ENCODE measurements at places on chromosomes 13 and 19.
A peak's percentile ranks its signal among the peaks of the same experiment; 100 is the strongest.

DNA sequence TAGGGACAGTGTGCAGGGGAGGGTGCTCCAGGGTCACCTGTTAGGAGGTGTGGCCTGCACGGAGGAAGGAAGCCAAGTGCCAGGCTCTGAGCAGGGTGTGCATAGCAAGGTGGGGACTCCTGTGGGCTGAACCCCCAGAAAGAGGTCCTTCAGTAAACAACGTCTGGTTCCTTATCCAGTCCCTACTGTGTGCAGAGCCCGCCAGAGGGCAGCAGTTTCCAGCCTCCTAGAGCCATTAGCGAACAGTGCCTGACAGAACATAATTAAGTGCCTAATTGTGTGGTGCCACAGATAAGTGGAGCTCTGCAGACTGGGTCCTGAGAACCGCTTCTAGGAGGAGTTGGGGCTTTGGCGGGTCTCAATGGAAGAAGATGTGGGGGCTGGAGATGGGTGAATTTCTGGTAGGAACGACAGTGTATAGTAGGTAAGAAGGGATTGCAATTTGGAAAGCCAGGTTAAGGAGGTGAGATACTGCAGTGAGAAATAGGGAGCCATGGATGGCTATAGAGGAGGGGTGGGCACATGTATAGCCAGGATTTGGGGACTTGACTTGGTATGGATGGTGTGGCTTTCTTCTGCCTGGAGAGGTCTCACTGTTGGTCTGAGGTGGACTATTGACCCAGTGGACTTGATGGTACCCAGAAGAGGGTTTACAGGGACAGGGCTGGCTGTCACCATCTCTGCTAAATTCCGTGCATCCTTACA, 323.1 kb downstream of the ZNF536 start:
- no peak for DNase-seq

DNA sequence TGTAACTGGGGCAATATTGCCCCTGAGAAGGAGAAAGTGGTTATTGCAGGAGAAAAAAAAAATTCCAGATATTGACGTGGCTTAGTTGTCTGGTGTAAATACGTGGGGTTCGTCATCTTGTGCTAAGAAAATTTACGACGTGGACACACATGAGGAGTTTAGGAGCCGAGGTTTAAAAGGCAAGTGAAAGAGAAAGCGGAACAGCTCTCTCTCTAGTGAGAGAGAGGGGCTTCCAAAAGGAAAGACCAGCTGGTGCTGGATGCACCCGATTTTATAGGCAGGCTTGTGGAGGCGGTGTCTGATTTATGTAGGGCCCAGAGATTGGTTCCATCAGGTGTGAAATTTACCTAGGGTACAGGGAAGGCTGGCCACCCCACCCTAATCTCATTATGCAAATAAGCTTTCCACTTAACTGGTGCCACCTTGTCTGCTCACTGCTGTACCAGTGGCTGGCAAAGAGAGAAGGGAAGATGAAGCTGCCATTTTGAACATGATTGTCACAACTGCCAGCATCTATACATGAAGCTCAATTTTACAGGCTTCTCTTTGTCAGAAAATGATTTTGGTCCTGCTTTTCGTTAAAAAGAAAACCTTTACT, 845.1 kb downstream of the DACH1 start:
- no peak for DNase-seq

DNA sequence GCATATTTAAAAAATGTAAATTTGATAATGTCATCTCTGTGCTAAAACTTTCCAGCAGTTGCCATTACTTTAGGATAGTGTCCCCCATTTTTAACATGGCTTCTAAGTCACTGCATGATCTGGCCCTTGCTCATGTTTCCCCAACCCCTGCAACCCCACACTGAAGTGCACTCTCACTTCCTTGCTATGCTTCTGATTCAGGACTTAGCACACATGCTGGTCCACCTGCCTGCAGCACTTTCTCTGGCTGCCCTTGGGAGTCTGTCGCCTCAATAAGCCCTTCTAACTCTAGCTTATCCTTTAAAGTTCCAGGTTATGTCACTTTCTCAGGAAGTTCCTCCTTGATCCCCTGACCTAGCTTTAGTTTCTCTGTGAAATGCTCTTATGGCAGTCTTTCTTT, 241.0 kb downstream of the POSTN start:
- DNase-seq, result no peak

- no peak for DNase-seq
Observed at GRCh38 chr13:41162151-41162550, 29.5 kb upstream of the KBTBD6 start.

- no peak for DNase-seq
Observed at GRCh38 chr13:59776924-59777690, 386.6 kb downstream of the DIAPH3 start.

DNA sequence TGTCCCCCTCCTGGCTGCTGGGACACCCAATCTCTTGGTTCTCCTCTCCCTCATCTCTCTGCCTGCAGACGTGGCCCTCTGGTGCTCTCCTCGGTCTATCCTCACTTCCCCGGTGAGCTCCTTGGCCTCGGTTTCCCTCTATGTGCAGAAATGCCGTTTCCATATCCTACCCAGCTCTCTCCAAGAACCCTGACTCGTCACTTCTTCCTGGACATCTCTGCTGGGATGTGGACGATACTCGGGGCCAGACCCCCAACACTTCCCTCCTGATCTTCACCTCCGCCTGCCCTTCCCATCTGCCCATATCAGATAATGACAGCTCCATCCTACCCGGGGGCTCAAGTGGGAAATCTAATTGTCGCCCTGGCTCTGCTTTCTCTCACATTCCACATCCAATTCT, 7.9 kb downstream of the AP2S1 start:
- no peak for DNase-seq

DNA sequence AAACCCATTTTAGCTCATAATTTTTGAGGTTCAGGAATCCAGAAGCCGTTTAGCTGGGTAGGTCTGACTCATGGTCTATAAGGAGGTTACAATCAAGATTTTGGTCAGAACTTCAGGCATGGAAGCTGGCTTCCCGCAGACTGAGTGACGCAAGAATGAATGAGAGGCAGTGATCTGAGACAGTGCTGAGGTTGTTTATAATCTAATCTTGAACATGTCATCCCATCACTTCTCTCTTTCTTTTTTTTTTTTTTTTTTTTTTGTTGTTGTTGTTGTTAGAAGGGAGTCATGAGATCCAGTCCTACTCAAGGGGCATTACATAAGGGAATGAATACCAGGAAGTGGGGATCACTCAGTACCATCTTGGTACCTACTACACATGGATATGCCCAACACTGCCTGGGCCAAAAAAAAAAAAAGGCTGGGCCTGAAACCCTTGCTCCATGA, 217.4 kb downstream of the DLEU7 start:
- DNase-seq, result no peak

- DNase-seq, result no peak
Observed at GRCh38 chr19:3851254-3852176, 17.3 kb downstream of the ZFR2 start.

DNA sequence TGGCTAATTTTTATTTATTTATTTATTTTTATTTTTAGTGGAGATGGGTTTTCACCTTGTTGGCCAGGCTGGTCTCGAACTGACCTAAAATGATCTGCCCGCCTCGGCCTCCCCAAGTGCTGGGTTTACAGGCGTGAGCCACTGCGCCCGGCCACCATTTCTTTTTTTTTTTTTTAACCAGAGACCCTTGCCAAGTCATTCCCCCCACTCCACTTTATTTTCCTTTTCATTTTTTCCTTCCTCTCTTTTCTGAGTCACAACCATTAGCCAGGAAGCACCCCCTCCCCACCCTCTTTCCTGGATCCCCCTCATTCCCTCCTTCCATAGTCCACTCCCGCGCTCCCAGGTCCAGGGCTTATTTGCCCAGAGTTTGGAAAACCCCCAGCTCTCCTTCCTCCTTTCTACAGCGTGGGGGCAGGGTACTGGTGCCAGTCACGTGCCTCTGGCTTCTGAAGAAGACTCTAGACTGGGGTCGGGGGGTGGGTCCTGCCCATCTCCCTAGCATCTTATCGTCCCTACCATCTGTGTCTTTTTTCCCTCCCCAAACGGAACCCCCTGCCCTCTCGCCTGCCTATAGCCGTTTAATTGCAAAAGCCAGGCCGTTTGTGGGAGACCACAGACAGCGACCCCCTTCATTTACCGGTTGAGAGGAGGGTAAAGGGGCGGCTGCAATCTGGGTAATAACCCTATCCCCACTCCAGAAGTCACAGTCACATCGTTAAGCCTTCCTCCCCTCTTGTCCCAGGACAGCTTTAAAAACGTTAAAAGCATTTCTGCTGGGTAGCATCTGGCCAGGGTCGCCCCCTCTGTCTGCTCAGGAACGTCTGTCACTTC, 1.1 kb upstream of the CALR start:
- DNase-seq, result no peak

GRCh38 chr19:45152504-45153338, 8.1 kb downstream of the NKPD1 start:
- no peak for DNase-seq

- no peak for DNase-seq
Observed at GRCh38 chr19:29371251-29372090, 154.3 kb upstream of the VSTM2B start.

- DNase-seq, result no peak
Observed at GRCh38 chr19:43441716-43442115, 23.7 kb downstream of the LYPD3 start.

GRCh38 chr19:18756896-18757295, 34.2 kb downstream of the COMP start:
- DNase-seq, result no peak

GRCh38 chr19:39506944-39507714, 7.8 kb upstream of the SELENOV start:
- peak; percentile 23 for DNase-seq

- DNase-seq, result no peak
Observed at GRCh38 chr13:65889368-65889767, 1340.8 kb downstream of the PCDH9 start.

- DNase-seq, result no peak
Observed at GRCh38 chr19:28884786-28885476, 328.0 kb downstream of the UQCRFS1 start.

GRCh38 chr13:30898678-30899241, 7.3 kb upstream of the MEDAG start:
- no peak for DNase-seq

- no peak for DNase-seq
Observed at GRCh38 chr19:5394551-5395505, 54.2 kb upstream of the PTPRS start.

- DNase-seq, result no peak
Observed at GRCh38 chr13:74661851-74662250, 527.6 kb upstream of the KLF12 start.

DNA sequence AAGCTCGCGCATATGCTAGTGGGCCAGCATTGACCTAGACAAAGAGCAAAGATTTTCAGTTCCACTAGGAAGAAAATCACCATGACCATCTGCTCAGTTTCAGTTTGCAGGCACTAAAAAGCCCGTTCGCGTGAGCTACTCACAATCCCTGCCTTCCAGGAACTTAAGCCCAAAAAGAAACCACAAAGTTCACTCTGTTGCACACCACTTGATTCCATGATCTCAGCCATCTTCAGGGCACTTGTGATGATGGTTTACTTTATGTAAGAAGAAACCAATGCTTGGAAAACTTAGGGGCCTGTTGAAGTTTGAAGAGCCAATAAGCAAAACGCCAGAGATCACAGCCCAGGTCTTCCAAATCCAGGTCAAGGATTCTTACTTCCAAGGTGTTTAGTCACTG, 45.0 kb upstream of the SLC15A1 start:
- no peak for DNase-seq

DNA sequence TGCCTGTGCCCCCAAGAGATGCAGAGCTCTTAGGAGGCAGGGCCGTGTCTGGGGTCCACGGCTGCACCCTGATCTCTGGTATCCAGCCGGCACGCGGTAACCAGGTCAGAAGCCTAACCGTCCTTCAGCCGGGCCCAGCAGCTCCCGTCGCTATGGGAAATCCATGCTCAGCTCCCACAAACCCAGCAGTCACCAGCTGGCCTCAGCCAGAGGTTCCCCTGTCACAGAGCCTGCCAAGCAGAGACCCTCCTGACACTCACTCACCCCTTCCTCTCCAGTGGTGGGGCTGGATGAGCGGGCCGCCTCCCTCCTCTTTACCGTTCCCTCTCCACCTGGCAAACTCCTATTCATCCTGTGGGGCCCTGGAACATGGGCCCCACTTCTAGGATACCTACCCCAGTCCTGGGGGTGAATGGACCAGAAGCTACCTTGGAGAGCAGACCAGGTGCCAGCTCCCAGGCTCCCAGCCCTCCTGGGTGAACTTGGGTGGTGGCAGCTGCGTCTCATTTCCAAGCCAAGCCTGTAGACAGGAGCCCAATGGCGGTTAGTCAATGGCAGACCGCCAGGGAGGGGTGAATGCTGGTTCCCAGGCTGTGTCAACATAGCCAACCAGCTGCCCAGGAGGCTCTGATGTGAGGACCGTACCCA, 21.4 kb upstream of the TCF3 start:
- no peak for DNase-seq

- DNase-seq, result no peak
Observed at GRCh38 chr19:13885826-13886365, 9.0 kb downstream of the NANOS3 start.

GRCh38 chr13:97528518-97528917, 94.5 kb downstream of the RAP2A start:
- DNase-seq, result no peak

DNA sequence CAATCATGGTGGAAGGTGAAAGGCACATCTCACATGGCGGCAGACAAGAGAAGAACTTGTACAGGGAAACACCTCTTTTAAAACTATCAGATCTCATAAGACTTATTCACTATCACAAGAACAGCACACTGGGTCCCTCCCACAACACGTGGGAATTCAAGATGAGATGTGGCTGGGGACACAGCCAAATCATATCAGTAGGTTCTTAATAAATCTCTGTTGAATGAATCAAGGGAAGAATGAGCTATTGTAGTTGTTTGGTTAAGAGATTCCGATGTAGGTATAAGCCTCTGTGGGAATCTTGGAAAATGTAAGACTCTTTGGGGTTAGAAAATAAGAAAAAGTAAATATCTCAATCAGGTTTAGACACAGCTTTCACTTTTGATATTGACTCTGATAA, 400.2 kb downstream of the KCNRG start:
- DNase-seq, result no peak

GRCh38 chr13:65638572-65639168, 1591.5 kb downstream of the PCDH9 start:
- no peak for DNase-seq

DNA sequence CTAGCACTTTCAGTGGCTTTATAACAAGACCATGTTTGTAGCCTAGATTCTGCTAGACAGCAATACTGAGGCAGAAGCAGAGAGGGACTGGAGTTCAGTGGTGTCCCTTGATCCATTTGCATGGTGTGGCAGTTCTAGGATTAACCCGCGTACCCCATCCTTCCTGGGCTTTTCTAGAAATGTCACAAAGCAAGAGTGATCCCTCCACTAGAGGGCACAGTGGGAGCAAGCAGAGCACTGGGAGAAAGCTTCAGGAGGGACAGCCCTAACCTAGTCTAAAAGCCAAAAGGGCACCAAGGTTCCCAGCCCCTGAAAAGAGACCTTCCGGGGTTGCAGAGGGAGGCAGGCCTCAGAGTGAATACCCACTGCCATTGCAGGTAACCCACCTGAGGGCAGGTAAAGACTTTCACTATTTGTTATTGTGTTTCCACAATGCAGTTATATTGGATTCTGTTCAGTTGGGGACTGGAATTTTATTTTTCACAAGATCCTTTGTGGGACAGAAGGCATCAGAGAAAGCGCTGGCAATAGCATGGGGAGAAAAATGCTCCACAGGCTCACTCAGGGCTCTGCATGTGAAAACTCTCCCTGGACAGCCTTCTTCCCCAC, 170.6 kb downstream of the FLT1 start:
- DNase-seq, result no peak
